Stimulated activated effector memory CD8-positive, alpha-beta T cell treated with anti-CD3 and anti-CD28 coated beads, Interleukin-12 subunit alpha, Interleukin-12 subunit beta, amount 100 ng/mL, for 72 hours (primary cell): ENCODE measurements at places on chromosomes 13 and 19.
A peak's percentile ranks its signal among the peaks of the same experiment; 100 is the strongest.

- no peak for DNase-seq
Observed at GRCh38 chr13:20124303-20124702, 36.5 kb downstream of the GJA3 start.

- DNase-seq = no peak
Observed at GRCh38 chr13:98416408-98416807, 160.5 kb downstream of the STK24 start.

DNA sequence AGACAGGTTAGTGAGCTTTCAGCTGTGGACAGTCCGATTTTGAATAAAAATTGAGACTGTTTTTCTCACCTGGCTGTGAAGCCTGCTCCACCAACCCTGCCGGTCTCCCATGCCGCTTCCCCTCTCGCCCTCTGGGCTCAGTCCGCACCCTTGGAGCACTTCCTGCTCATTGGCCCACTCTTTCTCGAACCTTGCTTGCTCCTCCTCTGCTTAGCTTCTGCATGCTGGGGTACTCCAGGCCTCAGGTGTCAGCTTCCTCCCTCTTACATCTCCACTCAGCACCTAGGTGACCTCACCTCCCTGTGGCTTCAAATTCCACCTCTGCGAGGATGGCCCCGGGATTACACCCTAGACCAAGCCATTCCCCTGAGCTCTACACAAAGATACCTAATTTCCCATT lies 39.6 kb downstream of the C13orf42 start:
- DNase-seq = no peak

DNA sequence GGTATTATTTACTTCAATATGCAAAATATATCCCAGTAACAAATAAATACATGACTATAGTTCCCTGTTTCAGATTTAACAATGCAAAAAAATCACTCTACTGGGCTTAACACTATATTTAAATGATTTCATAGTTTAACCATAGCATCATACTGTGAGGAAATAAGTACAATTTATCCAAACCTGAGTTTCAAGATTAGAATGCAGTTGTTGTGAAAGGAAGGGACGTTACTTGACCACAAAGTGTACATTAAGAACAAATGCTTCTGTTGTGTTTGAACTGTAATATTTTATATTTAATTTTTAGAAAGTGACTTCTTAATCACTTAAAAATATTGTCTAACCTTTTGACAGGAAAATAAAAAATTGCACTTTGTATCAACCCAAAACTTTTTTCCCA lies 1747.9 kb upstream of the SPRY2 start:
- no peak for DNase-seq

- no peak for DNase-seq
Observed at GRCh38 chr19:54179262-54179852, 6.4 kb upstream of the TMC4 start.

- no peak for DNase-seq
Observed at GRCh38 chr19:55554302-55554701, 9.0 kb upstream of the SBK3 start.

DNA sequence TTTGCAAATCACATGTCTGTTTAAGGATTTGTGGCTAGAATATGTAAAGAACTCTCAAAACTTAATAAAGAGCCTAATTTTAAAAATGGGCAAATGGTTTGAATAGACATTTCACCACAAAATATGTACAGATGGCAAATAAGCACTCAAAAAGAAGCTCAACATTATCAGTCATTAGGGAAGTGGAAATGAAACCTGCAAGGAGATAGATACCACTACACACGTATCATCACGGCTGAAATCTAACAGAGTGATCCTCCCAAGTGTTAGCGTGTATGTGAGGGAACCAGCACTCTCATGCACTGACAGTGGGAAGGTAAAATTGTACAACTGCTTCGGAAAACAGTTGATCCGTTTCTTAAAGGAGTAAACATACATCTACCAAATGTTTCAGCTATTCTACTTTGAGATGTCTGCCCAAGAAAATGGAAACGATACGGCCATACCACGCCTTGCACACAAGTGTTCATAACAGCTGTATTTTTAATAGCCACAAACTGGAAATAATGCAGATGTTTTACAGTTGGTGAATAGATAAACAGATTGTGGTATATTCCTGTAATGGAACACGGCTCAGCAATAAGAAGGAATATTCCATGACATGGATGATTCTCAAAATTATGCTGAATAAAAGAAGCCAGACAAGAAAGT lies 14.5 kb downstream of the ARHGEF7 start:
- DNase-seq = no peak

DNA sequence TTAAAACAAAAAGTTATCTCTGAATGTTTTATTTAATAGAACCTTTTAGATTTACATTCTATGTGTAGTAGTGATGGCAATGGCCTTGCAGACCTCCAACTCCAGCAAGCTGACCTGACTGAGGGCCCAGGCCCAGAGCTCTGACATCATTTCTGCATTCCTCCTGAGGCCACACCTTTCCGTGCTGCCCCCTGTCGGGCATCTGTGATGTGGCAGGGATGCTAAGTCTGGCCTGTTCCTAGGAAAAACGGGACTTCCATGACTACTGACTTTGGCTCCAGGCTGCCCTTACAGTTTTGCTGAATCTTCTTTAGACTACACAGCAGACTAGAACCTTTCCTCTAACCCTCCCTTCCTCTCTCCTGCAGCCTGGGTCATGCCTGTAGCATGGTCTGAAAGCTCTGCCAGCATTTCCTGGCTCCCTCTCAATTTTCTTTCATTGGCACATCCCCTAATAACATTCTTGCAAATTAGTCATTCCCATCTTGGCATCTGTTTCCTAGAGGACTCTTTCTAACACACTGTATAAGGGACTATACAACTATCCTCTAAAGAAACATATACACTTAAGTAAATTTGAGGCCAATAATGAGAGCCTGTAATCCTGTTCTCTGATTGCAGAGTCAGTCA lies 249.1 kb downstream of the GPC5 start:
- DNase-seq = no peak

DNA sequence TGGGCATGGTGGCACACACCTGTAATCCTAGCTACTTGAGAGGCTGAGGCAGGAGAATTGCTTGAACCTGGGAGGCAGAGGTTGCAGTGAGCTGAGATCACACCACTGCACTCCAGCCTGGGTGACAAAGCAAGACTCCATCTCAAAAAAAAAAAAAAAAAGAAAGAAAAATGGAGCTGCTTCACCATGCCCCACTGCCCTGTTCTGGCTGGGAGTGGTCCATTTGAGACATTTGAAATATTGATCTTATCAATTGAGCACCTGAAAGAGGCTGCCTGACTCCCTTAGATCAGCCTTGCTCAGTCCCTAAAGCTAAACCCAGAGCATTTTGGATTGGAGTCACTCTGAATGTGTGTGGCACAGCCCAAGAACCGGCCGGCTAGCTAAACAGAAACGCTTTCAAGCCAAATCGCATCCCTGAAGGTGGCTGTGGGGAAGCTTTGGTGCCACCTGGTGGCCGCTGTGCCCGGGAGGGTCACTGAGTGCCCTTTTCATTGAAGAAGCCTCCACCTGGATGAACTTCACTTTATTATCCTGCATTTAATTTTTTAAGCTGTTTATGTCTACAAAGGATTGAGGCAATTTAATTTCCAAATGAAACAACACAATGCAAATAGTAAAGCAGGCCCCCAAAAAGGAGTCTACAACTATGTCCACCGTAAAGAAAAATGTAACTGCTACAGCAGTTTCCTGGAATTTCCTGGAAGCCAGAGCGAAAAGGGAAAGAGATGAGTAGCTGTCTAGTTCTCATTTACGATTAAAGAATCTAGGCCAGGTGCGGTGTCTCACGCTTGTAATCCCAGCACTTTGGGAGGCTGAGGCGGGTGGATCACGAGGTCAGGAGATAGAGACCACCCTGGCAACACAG lies 53.1 kb upstream of the SERPINE3 start:
- peak; percentile 87 for DNase-seq

- DNase-seq = no peak
Observed at GRCh38 chr13:27354379-27354778, 70.0 kb upstream of the GTF3A start.

DNA sequence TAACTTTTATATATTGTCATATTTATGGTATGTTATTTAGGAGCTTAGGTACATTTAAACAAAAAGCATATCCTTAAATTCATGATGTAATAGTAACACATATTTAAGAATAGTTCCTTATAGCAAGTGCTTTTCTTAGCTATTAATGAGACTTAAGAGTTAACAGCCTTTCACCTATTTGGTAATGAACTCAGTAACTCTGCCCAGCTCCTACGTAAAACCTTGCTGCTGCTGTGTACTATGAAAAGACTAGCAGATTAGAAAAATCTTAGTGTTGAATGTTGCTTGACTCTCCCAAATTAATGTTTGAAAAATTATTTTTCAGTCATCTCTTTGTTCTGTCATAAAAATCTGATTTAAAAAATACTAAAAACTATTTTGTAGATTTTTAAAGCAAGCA lies 6.9 kb downstream of the GPR180 start:
- no peak for DNase-seq

DNA sequence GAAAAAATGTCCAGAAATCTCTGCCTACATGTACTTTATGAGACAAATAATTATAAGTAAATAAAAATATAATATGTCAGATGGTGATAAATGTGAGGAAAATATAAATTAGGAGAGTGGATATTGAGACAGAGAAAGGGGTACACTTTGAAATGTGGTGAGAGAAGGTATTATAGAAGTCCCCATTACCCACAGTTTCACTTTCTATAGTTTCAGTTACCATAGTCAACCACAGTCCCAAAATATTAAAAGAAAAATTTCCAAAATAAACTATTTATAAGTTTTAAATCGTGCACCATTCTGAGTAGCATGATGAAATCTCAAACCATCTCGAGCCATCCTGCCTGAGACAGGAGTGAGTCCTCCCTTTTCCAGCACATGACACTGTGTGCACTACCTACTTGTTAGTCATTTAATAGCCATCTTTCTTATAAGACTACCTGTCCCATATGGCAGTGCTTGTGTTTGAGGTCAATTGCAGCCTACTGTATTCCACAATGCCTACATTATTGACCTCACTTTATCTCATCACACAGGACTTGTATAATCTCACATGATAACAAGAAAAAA lies 653.7 kb downstream of the DACH1 start:
- no peak for DNase-seq

DNA sequence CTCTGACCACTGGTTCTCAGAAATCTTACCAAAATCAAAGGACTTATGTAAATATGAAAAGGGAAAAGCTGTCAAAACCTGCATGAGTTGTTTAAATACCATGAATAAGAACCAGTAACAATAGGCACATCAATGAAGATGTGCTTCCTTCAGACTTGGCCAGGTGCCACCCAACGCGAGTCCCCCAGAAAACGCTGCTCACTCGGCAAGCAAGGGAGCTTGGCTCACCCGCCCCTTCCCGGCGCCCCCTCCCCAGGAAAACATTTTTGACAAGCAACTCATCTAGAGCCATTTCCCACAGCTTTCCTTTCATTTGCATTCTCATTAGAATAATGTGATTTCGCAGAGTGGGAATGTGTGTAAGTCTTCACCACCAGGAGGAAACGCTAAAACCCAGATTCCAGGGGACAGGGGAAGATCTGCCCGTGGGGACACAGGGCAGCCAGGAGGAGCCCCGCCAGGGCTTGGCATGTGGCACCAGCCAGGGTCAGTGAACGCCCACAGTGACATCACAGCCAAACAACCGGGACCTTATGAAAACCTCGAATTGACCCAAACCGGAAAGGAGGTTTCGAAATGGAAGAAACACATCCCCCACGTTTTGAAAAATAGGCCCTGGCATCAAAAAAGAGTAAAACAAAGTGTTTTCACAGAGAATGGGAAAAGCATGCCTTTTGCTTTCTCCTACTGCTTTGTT lies 366.2 kb upstream of the TSHZ3 start:
- no peak for DNase-seq

DNA sequence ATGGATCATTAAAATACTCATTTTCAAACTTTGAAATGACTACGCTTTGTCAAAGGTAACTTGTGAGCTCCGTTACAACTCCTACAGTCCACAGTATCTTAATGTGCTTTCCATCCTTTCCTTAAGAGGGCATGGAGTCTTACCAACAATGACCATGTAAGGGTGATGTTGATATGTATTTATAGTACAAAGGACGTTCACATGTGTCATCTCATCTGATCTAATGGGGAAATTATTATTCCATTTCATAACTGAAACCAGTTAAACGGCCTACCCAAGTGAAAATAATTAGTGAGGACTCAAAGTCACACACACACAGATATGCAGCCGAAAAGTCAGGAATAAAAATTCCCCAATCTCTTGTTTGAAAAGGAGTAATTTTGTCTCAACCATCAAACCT lies 9.6 kb downstream of the USP12 start:
- DNase-seq = no peak

- DNase-seq = no peak
Observed at GRCh38 chr13:29160862-29161261, 340.7 kb downstream of the MTUS2 start.

GRCh38 chr13:110475550-110476219 lies 85.8 kb downstream of the RAB20 start:
- no peak for DNase-seq

DNA sequence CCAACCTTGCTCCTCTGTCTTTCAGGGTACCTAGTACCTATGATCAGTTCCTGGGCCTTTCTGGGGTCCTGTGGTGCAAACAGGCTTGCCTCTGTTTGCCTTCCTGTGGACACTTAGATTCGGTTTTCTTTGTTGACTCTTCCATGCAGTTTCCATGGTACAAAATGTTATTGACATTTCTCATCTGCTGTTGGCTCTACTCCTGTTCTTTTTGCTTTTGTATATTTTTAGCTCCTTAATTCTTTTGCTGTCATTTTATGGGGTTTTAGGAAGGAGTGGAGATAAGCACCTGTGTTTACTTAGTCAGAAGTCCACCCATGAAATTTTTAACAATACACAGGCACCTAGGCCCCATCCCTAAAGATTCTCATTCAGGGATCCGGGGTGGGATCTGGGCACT lies 20.5 kb upstream of the CNMD start:
- no peak for DNase-seq

- DNase-seq = no peak
Observed at GRCh38 chr13:39035204-39035603, 2.7 kb downstream of the PROSER1 start.

DNA sequence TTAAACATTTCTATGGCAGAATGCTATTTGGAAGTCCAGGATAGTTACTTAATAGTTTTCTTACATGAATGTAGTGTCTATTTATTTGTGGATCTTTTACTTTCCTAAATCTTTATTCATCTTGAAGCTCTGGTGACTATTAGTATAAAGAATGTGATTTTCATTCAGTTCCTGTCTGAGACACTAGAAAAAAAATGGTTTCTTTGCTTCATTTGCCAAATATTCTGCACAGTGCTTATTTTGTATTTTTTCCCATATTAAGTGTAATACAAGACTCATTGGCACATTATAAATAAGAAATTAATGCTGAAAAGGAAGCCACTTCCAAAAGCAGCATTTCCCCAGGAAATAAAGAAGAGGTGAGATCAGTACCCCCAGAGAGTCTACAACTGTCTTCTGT lies 109.8 kb downstream of the POSTN start:
- no peak for DNase-seq

- no peak for DNase-seq
Observed at GRCh38 chr13:80862456-80862855, 521.5 kb upstream of the SPRY2 start.

- DNase-seq = no peak
Observed at GRCh38 chr19:33282036-33282671, 20.2 kb downstream of the CEBPA start.
